ENCODE measurements at places on chromosomes 5 and 9.

- no peak for DNase-seq
These were observed 149.5 kb downstream of the ROR2 start for GRCh38 chr9:91800473-91801030.

- no peak for DNase-seq
These were observed 121.8 kb upstream of the SLC12A2 start for GRCh38 chr5:127961763-127962145.

DNA sequence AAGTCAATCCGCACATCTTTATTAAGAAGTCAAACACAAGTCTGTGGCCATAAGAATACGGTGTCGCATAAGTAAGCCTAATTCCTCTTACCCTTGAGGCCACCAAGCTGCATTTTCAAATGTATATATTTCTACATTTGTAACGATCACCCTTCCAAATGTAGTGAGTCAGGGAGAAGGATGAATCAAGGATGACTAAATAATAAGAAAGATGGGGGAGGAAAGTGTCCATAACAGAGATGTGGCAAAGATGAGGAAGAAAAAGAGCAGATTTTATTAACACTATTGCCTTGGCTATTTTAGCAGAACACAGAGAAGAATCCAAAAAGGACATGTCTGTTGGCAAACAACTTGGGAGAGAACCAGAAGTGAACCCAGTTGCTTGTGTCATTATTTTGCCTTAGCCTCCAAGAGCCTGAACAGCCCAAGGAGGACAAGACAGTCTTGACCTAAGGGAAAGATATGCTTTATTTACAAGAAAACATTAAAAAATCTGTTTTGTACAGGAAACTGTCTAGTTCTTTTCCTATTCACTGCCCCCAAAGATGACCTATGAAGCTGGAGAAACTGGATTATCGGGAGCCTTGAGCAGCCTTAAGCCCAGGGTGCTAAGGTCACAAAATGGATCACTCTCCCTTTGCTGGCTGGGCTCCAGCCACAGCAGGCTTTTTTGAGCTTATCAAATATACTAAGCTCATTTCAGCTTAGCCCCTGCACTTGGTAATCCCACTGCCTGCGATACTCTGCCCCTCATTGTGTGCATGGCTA lies 101.5 kb downstream of the PLCXD3 start:
- DNase-seq: no peak

- no peak for DNase-seq
These were observed 6.5 kb downstream of the LRRC26 start for GRCh38 chr9:137163365-137163715.

DNA sequence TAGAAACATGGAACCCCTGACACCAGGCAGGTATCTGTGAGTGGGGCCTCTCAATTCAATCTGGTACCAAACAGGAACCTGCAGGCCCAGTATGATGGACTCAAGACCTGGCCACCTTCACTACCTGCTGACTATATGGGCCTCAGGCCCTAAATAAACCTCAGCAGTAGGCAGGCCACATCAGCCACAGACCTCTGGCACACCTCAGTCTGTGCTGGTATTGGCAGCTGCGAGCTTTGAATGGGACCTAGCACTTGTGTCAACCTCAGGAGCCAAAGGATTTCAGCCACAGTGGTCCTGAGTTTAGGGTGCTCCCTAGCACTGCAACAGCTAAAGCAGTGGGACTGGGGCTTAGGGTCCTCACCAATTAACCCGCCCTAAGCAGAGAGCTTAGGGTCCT lies 325.5 kb downstream of the ZNF608 start:
- no peak for DNase-seq

DNA sequence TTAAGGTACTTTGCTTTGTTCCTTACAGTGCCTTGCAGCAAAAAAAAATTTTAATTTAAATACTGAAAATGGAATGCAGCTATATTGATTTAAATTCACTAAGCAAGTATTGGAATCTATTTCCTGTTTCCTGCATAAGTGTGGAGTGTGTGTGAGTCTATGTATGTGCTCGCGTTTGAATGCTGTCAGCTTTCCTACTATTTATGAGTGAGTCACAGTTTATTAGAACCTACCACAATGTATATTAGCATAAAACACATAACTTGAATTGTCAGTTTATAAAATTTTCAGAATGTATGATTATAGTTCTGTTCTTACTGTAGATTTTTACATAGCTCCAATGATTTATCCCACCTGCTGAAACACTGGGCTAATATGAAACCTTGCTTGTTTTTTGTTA lies 302.1 kb downstream of the NR2F1-AS1 start:
- DNase-seq: no peak

DNA sequence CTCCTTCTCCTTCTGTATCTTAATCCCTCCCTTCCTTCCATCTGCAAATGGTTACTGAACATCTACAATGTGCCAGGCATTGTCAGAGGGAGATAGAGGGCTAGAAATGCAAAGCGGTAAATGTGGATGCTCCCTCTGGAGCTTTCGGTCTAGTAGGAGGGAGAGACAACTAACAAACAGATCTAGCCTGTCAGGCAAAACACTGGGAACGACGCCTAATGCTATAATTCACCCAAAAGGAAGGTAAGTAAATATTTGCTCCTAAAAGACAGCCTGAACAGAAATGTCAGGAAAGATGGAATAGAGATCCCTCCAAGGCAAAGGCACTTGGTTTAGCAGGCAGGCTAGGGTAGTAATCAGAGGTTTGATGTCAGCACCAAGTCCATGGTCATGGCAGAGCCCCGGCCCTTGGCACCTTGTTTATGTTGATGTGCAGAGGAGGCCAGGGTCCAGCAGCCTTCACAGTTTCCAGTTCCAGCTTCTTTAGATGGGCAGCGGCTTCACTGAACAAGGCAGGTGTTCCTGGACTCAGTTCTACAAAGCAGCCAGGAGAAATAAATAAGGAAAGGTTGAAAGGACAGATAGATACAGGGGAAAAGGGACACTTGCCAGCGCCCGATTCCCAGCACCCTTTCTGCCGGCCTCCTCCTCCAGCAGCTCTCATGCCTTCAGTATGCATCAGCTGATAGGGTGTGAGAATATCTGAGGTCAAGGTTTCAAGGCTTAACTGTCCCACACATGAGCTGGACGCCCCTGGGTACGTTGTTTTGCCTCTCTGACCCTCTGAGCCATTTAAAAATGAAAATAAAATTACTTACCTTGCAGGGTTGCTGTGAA lies 46.5 kb upstream of the FRRS1L start:
- DNase-seq: no peak

- DNase-seq: no peak
These were observed 157.7 kb downstream of the SLC24A2 start for GRCh38 chr9:19631181-19631580.

GRCh38 chr9:19471737-19472648 lies 63.2 kb downstream of the ACER2 start:
- DNase-seq: peak; percentile 58

DNA sequence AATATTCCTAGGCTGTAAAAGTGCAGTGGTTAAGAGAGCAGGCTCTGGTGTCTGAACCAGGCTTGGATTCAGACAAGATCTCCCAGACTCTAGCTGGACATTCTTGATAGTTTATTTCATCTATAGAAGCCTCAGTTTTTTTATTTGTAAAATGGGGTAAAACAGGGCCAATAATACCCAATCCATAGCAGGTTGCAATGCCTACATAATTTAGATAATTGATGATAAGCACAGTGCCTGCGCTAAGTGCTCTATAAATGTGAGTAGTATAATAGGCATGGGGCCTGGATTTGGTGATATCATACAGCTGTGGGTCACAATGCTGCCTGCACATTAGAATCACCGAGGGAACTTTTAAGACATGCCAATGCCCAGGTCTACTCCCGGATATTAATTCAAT lies 603.5 kb downstream of the ISL1 start:
- DNase-seq: no peak

GRCh38 chr5:59759600-59760351 lies 133.8 kb downstream of the PDE4D start:
- no peak for DNase-seq

GRCh38 chr9:130003943-130004552 lies 38.9 kb downstream of the FNBP1 start:
- no peak for DNase-seq

DNA sequence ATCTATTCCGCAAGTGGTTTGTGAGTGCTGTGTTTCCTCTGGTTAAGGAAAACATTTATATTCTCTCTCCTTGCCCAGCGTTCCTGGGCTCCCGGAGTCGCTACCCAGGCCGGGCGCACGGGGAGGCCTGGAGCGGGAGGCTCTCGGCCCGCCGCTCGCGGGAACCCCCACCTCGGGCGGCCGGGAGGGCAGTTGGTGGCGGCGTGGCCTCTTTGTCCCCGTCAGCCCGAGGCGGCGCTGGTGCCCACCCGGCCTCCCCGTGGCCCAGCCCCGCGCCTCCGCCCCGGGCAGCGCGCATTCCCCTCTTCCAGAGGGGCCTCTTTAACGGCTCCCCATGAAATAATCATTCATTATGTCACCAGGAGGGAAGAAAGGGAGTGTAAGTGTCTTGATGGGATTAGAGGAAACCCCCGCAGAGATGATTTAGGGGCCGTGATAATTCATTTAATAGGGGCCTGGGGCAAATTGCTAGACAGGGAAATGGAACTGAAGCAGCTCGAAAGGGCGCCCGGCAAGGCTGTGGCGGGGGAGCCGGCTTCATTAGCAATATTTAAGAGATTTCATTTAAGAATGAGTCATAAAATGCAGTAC lies 181.9 kb upstream of the TBCA start:
- DNase-seq: no peak

DNA sequence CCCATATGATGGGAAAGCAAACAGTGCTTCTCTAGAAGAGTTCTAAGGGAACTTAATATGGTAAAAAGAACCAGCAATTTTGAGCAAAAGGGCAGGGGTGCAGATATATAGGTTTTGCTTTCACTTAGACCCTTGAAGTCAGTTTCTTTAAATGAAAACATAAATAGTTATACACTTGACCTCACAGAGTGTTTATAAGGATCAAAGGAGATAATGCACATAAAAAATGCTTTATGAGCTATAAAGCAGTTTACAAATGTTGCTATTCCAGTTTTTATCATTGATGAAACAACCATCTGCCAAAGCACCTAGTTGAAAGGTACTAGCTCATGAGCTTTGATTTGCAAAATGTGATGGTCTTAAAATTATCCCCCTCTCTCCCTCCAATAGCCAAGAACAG lies 45.7 kb downstream of the ITGA2 start:
- DNase-seq: no peak
